Mammary epithelial cell (primary cell): ENCODE measurements at places on chromosomes 3 and 15. TPM values are rescaled to one million over a fixed set of nuclear protein-coding genes. Genes with fewer than 3 reads are reported as not detected.

- DNase-seq, result peak; percentile 41
These were observed 19.4 kb downstream of the RBP1 start for GRCh38 chr3:139519998-139520737.

DNA sequence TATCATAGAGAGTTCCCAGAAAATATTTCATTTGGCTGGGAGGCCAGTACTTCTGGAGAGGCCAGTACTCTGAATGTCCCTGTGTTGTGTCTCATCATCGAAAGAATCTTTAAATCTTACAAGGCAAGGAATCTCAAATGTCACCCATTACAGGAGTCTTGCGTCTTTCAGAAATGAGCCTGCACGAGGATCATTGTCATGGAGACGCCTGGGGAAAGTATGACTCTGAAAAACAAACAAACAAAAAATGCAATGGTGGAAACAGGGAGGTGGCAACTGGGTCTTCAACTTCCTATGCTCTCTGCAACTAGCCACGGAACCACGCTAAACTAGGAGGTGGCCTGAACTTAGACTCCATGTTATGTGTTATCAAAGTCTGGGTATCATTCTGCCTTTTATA, 804.6 kb downstream of the EPHA3 start:
- DNase-seq, result no peak

DNA sequence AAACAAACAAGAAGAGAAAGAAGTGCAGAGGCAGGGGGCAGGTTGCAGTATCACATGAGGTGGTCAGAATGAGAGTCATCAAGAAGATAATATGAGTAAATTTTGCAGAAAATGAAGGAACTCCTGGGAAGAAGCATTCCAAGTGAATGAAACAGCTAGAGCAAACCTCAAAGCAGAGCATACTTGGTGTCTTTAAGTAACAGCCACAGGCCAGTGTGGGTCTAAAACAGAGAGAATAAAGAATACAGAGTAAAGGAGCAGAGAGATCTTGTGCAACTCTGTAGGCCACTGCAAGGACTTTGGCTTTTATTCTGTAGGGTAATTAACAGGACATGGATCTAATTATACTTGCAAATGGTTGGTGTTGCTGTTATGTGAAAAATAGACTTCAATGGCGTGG, 81.3 kb downstream of the STAC start:
- DNase-seq, result peak; percentile 14

DNA sequence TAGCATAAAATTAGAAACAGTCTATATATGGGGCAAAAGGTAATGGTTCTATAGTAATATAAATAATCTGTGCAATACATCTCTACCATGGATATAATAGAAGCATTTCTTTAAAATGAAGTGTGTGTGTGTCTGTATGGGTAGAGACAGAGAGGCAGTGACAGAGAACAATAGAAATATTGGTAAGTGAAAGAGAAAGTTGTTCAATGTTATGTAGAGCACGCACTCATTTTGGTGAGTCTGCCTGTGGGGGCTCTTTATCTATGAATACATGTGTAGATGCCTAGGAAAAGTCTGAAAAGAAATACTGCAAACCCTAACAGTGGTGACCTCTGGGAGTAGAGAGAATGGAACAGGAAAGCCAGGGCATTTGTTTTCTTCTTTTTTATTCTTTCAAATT, 182.6 kb downstream of the STAC start:
- no peak for DNase-seq

- no peak for DNase-seq
These were observed 4.5 kb downstream of the HDC start for GRCh38 chr15:50260969-50261496.

The PP2D1 gene
- total RNA-seq, result not detected in 2 replicates

The RLBP1 gene
- not detected in 2 replicates for total RNA-seq
